NCI-H1436 treated with DMSO at 0.1 percent for 48 hours (cell line): ENCODE measurements at places on chromosomes 2 and 18.

DNA sequence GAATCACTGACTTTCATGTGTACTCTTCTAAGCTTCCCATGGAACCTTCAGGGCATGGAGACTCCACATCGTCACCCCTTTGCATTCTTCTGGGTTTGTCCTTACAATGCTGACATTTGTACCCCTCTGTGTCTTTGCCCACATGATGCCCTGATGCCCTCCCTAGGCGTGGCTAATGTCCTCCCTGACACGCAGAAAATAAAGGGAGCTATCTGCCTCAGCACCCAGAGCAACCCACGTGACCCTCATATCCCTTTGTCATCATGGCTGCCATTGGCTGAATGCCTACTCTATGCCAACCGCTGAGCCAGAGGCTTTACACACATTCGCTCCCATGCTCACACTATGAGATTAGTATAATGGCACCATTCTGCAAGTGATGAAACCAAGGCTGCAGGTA is 86.4 kb upstream of the KLHL29 start:
- DNase-seq, result no peak

GRCh38 chr2:201072201-201072530 is 365 bp downstream of the NDUFB3 start:
- no peak for DNase-seq

GRCh38 chr2:199999166-199999565 is 43.8 kb downstream of the MAIP1 start:
- no peak for DNase-seq

- no peak for DNase-seq
These were observed 24.1 kb downstream of the ADNP2 start for GRCh38 chr18:80133124-80133523.

DNA sequence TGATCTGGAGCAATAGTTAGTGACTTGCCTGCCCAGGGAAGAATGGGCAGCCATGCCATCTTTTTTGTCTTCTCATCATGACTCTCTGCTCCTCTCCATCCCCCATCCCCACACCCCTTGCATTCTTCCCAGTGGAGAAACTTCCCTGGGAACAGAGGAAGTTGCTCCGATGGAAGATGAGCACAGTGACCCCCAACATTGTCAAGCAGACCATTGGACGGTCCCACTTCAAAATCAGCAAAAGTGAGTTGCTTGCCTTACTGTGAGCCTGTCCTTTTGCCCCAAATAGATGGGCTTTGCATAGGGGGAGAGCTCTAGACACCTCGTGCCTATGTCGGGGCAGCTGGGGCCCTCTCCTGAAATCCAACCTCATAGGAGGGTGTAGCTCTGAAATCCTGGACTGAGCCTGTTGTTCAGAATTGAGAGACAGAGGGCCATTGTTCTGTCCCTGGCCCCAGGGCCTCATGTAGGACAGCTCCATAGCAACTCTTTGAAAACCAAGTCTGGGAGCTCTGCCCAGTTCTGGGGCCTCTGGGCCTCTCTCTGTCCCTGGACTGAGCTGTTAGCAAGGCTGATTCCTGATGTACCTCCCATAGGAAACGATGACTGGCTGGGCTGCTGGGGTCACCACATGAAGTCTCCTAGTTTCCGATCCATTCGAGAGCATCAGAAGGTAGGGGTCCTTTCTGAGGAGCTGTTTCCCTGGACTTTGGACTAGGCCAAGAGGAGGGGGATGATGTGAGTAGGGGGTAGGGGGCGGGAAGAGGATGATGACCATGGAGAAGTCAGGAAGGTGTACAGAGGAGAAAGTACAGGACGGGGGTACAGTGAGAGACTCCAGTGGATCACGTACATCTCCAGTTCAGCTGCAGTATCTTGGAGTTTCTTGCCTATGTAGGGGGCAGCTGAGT is 35.2 kb downstream of the TTLL4 start:
- no peak for DNase-seq

DNA sequence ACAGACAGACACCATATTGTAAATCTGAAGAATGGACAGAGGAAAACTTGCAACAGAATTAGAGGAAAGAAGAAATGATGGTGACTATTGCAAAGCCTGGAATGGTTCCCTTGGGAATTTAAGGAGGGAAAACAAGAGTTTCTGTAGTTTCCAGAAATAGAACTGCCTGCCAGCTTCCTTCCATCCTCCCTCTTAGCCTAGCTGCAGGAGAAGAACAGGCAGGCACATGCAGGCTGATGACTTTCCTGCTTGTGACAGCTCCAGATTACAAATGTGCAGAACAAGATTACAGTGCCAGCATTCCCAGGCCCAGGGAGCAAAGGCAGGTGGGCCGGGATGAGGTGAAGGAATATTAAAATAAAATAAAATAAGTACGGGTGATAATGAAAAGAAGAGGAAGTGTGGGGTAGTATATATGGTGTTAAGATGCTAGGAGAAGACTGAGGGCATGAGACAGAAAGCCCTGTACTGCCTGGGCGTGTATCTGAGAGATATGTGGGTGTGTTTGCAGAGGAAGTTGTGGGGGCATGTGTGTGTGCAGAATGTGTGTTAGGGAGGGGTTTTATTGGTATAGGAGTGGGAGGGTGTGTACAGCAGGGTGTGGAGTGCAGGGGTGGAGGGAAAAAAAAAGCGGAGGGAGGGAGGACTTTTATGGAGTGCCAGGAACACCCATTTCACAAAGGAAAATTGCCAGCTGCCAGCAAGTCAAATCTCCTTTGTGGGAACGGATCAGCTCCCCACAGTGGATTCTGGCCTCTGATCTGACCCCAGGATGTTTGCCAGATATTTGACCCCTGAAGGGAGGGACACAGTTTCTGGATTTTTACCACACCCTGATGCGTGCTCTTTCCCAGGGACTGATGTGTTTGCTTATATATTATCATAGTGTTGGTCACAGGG is 43.9 kb upstream of the NEMP2 start:
- no peak for DNase-seq

DNA sequence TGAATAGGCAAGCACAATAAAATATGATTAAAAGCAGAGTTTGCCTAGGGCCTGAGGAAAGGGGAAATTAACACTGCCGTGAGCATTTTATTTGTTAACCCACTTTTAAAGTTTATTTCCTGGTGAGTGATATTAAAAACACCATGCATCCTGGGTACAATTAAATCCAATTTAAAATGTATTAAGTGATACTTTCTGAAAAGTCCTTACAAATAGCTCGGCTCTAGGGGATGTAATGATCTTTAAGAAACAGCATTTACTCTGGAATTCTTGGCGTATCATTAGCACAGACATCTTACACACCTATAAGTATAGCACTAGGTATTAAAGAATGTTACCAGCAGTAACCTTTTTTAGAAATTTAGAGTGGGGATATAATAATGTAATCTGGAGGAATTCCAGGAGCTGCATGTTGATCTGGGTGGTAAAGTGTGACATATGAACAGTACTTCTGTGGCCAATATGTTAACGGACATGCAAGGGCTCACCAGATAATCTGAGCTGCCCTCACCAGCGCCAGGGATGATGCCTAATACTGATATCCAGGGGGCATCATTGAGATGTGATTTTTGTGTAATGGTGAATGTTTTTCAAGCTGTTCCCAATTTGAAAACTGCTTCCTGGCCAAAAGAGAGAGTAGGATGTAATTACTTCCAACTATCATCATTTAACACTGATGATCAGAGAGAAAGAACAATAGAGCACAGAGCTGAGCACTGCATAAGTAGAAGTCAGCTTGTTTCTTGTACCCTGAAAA is 235.9 kb downstream of the DSEL start:
- no peak for DNase-seq

GRCh38 chr2:160326786-160327185 is 126.7 kb upstream of the ITGB6 start:
- DNase-seq, result no peak

DNA sequence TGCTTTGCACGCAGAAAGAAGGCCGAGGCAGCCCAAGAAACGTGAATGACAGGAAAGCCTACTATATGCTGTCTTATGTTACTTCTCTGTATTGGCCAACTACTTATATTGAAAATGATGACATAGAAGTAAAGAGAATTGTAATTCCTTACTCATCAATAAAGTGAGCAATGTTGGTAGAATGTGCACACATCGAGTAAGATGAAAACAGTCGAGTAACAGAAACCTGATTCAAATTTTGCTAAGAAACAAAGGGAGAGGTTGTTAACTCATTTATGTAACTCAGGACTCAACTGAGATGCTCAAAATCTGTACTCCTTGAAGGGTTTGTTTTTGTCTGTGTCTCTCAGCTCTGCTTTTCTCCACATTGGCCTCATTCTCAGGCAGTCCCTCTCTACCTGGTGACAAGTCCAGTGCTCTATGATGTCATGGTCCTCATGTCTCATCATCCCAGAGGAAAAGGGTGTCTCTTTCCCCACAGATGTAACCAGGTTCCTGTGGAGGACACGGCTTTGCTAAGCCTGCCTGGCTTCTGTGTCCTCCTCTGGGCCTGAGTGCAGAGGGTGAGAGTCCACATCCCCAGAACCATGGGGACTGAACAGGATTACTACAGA is 30.3 kb upstream of the CCDC93 start:
- no peak for DNase-seq

DNA sequence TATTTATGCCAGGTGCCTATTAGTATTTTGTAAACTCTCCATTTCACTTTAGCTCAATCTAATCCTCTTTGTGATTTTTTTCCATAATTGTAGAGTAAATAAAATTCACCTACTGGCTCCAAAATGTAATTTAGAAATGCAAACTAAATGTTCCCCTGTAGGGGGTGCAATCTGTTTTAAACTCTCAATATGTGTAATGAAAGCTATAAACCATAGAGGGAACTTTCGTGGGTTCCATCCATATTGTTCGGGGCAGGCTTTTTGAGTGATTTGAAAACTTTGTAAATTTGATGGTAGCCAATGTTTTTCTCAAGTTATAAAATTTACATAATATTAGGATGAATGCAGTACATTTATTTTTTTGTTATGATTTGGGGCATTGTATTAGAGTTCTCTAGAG is 49.4 kb downstream of the TSPYL6 start:
- DNase-seq, result no peak

- DNase-seq, result no peak
These were observed 51.3 kb downstream of the C2orf76 start for GRCh38 chr2:119315241-119315925.

DNA sequence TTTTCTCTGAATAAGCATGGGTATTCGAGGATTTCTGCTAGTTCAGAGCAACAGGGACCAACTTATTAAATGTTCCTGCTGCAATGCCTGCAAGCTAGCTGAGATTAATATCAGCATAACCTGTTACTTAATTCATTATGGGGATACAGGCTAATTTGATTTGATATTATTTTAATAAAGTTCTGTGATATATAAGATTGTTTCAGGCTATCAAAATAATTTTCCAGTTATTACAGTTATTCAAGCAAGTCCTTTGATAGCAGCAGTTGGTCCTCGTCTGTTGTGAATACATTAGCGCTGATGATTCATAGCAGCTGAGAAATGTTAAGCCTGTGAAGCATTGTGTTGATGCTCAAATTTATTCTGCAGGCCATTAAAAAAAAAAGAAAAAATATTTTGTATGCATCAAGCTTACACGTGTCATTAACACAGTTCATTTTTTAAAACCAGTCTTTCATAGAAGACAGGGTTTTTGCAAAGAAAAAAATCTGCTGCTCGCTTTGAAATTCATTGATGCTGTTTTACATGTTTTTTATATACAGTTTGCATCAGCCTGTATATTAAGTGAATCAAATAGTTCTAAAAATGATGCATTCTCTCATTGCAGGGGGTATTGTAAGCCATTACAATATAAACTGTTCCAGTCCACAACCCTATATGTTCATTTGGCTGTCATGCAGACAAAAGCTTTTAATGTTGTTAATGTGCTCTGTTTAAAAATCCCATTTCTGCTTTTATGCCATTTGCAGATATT is 482.5 kb downstream of the BCL11A start:
- DNase-seq, result no peak

GRCh38 chr18:55001394-55002024 is 42.2 kb upstream of the CCDC68 start:
- DNase-seq, result no peak

- DNase-seq, result no peak
These were observed 484.1 kb downstream of the DCC start for GRCh38 chr18:52824126-52824525.
